Substantia nigra (tissue), 51 donors: ENCODE measurements at places on chromosomes 1 and 21.

GRCh38 chr1:102772831-102773230 is 335.5 kb downstream of the COL11A1 start:
- no peak for DNase-seq

GRCh38 chr1:59697150-59697800 is 117.5 kb upstream of the HOOK1 start:
- no peak for DNase-seq

GRCh38 chr21:28380241-28380640 is 612.4 kb downstream of the LTN1 start:
- no peak for DNase-seq

DNA sequence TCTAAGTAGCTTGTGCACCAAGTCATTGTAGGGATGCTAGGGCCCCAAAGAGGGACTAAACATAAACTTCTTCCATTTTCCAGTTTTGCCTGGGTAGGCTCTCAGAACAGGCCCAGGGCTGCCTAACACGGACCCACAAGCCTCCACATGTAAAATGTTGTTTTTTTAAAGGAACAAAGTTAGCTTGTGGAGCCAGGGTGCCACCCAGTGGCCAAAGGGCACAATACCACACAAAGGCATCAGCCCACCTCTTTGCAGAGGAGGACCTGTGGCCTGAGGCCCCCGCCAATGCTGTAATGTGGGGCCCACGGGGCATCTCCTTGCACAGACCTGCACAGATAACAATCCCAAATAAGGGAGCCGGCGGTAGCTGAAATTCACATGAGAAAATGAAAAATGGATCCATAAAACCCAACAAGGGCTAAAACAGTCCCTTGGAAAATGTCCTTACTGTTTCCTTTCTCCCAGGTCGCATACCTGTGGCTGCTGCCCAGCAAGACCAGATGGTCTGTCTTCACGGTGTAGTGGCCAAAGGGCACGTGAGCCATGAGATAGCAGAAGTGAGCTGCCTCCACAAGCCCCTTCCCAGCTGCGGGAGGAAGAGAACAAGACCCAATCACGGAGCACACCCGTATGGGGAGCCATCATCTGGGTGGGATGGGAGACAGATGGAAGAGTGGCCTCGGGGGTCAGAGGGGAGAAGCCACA is 23.8 kb downstream of the SEC16B start:
- DNase-seq = peak; percentile 49

DNA sequence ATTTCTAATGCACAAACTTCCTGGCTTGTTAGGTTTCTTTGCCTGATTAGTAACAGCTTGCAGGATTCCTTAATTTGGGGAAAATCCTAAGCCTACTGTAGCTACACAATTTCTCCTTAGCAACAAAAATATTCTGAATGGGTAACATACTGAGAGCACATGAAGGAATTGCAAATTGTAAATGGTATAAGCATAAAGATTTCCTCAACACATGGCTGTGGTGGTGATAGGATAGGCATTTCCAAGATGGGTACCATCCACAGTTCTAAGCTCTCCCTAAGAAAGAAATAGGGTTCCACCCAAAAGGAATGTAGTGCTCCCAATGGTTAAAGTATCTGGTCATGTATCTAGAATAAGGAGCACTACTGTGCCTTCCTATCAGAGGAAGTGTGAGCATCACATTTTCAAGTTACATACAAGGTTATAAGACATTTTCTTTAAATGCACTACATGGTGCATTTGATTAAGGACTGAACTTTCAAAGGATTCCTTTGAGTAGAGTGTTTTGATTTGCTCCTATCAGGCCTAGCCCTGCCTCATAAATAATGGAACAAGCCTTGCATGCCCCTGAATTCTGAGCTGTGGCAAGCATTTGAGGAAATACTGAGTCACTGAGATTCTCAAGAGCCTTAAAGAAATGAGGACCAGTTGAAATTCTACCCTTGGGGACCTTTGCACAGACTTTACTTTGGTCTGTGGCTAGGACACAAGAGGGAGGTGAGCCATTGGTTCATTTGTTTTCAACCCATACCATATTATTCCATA is 286.4 kb downstream of the PTBP2 start:
- DNase-seq = no peak

GRCh38 chr1:59375321-59376220 is 78.7 kb downstream of the FGGY start:
- no peak for DNase-seq

DNA sequence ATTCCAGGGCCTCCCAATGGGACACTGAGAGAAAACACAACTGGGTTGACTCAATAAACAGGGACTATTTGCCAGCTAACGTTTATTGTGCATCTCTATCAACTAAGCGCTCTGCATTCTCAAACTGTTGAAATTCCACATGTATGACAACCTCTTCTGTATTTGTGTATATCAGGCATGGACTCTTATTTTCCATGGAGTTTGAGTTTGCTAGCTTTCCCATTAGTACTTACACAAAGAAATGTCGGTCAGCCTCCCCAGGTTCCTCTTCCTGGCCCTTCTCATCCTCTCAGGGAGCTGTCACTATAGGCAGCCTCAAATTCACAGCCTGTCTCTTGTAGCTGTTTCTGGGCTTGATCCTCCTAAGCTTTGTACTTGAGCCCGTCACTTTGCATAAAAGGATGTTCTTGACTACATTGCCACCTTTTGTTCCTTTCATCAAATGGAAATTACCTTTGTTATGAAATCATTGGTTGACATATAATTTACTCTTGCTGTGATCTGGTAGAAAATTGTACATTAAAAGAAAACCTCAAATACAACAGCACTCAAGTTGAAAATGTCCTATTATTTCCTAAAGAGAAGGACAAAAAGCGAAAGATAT is 60.0 kb upstream of the NTPCR start:
- no peak for DNase-seq

- DNase-seq = no peak
Measured at GRCh38 chr21:17921579-17922530, 102.7 kb upstream of the C21orf91 start.

DNA sequence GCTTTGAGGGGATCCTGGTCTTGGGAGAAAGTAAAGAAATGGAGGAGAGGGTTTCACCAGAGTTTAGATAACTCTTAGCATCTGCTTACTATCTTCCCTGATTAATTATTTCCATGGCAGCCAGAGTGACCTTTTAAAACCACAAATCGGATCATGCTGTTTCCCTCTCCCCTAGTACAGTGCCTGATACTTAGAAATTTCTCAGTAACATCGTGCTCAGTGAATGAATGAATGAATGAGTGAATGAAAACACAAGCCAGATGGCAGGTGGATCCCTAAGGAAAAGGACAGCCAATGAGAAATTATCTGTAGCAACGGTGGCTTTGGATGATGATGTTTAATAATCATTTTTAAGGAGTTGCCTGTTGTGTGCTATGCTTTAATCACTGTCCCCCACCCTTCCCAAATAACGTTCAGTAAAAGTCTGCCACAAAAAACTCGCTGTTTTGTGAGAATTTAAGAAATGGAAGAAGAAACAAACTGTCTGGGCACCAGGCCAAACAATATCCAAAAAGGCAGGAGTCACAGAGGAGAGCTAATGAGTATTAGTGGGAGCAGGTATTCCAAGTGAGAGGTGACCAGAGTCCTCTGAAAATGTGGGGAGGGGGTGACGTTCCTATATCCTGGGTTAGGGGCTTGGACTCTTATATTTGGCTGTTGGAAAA is 737 bp upstream of the SMAP2 start:
- no peak for DNase-seq

GRCh38 chr1:153627715-153628626 is at the start of gene S100A1:
S100A1 (plus strand) TSS chr1:153628434; CDS start chr1:153630522, 2,088 bp downstream.
- DNase-seq = peak; percentile 89

DNA sequence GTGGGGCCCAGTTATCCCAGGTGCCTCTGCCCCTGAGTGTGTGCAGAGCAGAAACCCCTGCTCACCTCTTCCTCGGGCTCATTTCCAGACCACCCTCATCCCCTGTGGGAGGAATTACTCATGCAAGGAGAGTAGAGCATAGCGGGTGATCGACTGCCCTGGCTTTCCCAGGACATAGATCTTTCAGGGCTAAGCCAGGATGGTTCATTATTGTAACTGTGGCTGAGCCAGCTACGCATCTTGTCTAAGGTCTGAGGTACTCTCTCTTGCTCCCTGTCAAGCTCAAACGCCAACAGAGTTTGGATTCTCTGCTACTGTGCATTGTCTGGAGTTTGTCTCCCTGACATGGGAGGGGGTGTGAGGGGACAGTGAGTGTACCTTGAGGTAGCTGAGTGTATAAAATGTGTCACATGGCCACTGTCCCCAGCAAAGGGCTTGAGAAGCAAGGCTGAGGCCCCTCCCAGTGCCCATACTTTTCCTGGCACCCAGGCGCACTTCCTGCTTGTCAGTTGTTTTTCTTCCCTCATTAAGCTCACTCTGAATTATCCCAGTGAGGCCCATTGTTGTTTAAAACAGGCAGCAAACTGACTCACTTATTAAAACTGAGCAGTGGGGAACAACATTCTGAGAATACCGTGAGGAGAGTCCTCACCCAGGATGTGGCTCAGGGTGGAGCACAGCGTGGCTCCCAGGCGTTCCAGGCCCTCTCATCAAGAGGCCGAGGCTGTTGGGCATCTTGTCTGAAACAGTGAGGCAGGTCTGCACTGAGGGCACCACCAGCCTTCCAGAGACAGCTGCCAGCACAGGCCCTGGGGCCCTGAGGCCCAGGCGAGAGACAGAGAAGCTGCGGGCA is 92.9 kb downstream of the LAMC2 start:
- no peak for DNase-seq

DNA sequence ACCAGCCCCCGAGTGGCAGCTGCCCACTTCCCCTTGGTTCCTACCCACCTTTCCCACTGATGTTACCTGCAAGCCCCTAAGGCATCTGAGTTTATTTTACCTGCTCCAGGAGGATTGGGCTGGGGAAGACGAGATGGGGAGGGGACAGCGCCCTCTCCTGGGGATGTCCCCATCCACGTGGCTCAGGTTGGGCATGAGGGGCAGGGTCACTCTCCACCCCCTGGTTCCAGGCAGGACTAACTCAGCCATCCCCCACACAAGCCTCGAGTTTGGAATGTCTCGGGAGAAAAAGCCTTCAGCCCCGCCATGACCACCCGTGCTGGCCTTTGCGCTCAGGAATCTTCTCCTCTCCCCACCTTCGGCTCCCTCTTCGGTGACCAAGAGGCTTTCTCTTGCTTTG is 90.0 kb downstream of the ARHGEF10L start:
- DNase-seq = no peak

GRCh38 chr21:33824156-33824941 is 91.3 kb downstream of the ATP5PO start:
- DNase-seq = no peak

DNA sequence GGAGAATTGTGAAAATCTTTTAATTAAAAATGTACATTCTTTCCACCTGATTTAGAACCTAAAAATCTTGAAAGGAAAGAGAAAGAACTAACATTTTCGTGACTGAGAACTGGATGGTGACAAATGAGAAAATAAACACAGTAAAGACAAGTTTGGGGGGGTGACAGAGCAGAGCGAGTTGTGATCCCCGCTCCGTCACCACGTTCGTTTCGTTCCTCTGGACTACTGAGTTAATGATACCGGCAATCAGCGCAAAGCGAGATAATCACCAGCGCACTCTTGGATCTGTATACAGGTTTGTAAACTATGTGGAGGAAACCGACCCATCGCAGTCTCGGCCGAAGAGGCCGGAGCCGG is 31.2 kb upstream of the CFAP126 start:
- DNase-seq = no peak
